Stimulated activated CD8-positive, alpha-beta memory T cell treated with anti-CD3 and anti-CD28 coated beads, Interleukin-7, amount 100 ng/mL, for 1 hour (primary cell): ENCODE measurements at places on chromosomes 12 and 14.

DNA sequence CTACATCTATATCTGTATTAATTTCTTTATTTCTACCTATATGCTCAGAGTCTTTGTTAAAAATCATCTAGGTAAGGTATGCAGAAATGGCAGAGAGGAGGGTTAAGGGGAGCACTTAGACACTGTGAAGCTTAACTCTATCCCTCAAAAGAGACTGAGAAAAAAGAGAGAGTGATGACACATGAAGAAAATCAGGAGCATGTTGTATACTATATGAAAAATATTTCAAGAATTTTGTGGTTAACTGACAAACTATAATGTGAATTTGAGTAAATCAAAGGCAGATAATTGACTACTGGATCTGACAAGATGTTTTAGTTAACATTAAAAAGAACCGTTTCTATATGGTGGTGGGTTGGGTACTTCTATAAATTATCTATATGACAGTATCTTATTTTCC is 1814.2 kb upstream of the SEL1L start:
- no peak for DNase-seq

DNA sequence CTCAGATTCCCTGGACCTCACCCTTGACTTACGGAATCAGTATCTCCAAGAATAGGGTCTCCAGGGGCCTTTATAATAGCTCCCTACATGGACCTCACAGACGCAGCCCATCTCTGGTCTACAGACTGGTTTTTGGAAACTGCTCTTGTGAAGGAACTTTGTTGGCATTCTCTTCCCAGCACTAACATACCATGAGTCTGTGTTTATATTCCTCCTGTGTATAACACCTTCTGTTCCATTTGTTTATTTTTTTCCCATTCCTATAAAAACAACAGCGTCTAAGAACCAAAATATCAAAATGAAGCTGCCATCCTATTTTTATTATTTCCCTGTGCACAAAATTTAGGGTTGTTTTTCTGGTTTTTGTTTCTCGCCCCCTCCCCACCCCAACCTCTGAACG is 131.1 kb downstream of the NEDD1 start:
- DNase-seq, result no peak

GRCh38 chr14:52693036-52693435 is 2.3 kb downstream of the ERO1A start:
- no peak for DNase-seq

DNA sequence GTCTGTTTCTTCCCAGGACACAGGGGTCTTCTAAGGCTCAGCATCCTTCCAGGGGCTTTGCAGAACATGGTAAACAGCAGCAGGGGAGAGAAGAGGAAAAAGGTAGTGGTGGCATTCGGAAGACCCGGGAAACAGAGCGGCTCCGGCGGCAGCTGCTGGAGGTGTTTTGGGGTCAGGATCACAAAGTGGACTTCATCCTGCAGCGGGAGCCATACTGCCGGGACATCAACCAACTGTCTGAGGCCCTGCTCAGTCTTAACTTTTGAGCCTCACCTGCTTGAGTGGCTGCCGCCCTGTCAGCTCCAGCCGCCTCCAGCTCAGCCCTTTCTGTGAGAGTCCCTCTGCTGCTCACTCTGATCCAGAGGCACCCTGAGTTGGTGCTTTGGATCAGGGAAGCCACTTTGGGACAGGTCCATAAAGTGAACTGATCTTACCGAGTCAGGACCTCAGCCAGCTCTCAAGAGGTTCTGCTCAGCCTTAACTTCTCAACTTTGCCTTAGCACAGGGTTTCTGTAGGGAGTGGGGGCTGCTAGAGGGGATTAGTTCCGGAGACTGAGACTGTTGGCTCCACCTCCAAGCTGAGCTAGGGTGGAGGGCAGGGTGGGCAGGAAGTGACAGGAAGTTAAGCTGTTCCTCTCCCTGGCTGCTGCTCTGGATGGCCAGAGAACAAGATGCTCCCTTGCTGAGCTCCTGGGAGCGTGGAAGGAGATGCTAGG is 5.4 kb downstream of the SDR39U1 start:
- DNase-seq, result no peak

DNA sequence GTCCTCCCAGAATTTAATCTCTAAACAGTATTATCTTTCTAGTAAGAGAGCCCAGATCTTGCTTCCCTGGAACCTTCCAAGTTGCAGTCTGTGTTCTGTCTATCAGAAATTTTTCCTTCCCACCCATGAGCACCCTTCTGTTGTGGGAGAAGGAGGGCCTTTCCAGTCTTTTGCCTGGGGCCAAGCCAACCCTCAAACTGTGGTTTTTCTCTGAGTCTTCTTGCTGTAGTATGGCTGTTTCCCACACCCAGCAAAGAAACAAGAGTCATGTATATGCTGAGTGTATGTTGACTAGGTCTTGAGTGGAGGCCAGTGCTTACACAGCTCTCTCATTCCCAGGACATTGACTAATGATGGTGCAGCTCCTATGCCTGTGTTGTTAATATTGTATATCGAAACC is 104.5 kb downstream of the TGFB3 start:
- DNase-seq, result no peak

DNA sequence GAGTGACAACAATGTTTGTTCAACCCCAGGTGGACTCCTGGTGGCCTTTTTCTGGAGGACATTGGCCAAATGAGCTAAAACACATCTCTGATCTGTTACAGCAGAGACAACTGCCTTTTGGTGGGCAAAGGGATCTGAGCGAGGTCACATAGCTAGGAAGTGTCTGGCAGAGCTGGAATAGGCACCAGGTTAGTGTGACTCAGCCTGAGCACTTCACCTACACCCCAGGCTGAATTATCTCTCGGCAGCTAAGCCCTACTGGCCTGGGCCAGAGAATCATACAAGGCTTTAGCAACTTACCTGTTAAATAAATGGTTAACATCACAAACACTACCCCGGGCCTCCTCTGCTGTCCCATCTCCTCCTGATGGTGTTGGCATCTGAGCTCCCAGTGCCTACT is 50.2 kb upstream of the HSPB8 start:
- DNase-seq, result no peak

GRCh38 chr14:102028733-102029132 is 58.1 kb downstream of the HSP90AA1 start:
- DNase-seq, result no peak

DNA sequence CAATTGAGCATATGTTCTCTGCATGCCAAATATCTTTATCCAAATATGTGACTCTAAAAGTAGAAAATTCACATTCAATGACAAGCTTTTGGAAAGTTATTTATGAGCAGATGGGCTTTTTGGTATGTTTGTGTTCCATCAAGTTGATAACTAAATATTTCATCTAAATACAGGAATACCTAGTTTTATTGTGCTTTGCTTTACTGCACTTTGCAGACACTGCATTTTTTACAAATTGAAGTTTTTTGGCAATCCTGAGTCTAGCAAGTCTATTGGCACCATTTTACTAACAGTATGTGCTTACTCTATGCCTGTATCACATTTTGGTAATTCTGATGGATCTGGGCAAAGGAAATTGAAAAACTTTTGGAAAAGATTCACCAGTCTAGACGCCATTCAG is 133.8 kb downstream of the ATXN7L3B start:
- DNase-seq, result no peak

- DNase-seq, result no peak
These were observed 44.7 kb downstream of the FRS2 start for GRCh38 chr12:69514845-69515244.

DNA sequence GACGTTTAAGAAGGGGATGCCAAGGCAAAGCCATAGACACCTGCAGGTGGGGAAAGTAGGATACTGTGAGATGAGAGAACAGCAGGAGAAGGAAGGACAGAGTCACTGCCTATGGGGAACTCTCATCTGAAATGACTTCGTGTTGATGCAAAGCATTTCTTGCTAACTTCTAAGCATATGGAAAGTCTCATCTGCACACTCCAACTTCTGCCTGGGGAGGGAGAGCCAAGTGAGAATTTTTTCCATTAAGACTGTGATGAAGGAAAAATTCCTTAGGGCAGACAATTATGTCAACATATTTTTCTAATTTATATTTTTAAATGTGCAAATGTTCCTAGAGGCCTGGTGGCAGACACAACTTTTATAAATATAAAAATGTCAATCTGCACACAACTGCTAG is 115.3 kb downstream of the IPO8 start:
- no peak for DNase-seq

- DNase-seq, result no peak
These were observed 47.2 kb downstream of the CACNA2D4 start for GRCh38 chr12:1870998-1871917.

- DNase-seq, result no peak
These were observed 209.0 kb upstream of the ATXN7L3B start for GRCh38 chr12:74328623-74329022.

- no peak for DNase-seq
These were observed 1089.1 kb downstream of the TRHDE start for GRCh38 chr12:73361156-73361863.

GRCh38 chr12:1908758-1909157 is 9.7 kb downstream of the CACNA2D4 start:
- DNase-seq, result no peak

- DNase-seq, result no peak
These were observed 109.6 kb upstream of the SLC38A4 start for GRCh38 chr12:46935271-46935847.

DNA sequence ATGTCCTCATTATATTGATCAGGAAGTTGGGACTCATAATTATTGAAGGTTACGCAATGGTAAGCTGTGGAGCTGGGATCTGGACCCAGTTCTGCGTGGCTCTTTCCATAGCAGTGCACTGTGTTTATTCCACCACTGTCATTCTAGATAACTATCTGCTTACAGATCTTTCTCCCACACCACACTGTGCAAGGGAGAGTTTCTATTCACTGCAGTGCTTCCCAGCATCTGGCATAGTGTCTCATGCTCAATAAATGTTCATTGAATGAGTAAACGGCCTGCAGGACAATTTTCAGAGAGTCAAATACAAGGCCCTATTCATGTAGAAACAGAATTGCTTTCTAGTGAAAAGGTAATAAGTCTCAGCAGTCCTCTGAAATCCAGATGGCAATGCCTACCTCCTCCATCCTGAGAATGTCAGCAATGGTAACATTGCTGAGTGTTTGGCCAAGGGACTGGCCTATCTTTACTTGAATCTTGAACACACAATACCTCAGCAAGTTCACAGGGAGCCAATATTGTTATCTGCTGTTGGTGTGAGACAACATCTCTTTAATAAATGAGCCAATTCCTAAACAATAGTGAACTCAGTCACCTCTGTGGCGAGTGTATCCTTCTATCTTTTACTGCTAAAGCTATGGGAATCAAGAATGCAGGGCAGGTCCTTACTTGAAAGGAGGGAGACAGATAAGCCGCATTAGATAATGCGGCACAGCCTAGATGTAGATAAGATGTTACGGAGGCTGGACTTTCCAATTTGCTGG is 332.4 kb upstream of the PRICKLE1 start:
- no peak for DNase-seq

DNA sequence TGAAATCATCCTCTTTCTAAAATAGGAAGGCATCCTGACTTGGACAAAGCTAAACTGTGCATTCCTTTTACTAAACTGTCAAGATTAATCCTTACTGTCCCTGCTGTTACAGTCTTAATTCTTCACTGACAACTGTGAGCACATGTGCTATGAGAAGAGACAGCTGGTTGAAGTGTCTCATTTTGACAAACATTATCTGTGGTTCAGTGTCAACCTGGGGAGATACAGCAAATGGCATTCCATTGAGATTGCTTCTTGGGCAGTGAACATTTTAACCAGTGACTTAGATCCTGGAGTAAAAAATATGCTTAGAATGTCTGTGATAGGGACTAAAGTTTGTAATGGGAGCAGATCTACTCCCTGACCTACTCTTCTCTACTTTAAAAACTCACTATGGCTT is 552.6 kb upstream of the ATP2B1 start:
- DNase-seq, result no peak

- no peak for DNase-seq
These were observed 1185.9 kb upstream of the TMEM132C start for GRCh38 chr12:127081058-127081457.

DNA sequence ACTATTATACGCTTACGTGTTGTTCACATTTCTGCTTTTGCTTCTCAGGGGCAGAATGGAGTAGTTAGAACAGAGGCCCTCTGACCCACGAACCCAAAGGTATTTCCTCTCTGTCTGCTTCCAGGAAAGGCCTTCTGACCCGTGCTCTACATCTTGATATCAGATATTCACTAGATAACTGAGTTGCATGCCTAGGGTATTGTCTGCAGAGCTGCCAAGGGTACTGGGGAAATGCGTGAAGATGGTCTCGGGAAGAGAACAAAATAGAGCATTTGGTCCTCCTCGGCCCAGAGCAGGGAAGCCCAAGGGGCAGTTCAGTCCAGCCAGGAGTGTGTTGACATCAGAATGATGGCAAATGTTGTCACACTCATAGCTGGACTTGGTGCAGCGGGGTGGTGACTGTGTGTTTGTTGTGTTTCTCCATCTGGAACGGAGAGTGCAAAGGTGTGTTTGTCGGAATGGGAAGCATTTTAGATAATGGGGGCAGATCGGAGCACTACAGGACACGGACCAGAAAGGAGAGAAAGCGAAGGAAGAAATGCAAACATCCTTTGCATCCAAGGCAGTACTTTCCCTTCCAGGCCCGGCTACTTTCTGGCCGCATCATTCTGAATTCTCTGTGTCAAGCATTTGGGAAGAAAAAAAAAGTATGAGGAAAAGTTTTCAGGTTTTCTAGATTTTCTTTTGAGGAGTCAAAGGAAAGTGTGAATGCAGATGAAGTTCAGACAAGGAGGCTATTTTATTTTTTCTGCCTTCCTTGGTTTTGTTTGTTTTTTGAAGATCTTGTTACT is 8.1 kb downstream of the GLT1D1 start:
- no peak for DNase-seq

DNA sequence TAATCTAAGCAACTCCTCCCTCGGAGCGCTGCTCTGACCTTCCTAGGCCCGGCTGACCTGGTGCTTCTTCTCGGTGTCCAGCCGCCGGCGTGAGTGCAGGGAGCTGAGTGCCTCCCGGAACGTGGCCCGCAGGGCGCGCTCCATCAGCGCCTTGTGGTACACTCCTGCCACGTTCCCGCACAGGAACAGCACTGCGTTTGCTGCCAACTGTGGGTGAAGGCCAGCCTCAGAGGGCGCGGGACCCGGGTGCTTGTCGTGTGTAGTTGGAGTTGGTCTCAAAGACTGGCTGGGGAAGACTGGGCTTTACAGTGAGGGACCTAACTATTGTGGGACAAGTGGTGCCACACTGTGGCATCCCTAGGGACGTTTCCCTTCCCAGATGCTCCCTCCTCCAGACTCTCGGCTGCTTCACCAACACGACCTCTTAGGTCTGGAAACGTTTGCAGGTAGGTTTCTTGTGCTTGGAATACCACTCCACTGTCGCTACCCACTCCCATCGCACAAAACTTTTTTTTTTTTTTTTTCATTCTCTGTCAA is 3.1 kb downstream of the ADCY4 start:
- no peak for DNase-seq

- no peak for DNase-seq
These were observed 99.9 kb downstream of the FOXN3 start for GRCh38 chr14:89317051-89317691.

DNA sequence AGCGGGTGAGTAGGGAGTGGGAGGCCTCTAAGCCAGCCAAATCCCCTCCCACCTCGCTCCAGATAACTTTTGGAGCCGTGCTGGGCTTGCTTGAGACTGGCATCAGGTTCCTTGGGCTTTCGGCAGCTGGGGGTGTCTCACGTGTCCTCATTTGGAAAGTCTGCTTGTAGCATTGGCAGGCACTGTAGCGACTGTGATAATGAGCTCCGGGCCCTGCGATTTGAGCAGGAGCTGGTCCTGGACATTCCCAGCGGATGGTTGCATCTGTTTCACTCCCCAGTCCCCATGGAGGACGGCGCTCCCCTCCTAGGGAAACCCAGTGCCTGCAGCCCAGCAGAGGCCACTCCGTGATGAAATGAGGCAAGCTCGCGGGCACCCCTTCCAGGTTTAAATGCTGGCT is 49.4 kb downstream of the DGLUCY start:
- DNase-seq, result no peak

GRCh38 chr14:57080691-57081090 is 188.0 kb downstream of the EXOC5 start:
- DNase-seq, result no peak
